ENCODE measurements at places on chromosomes 11 and 22. TPM values are rescaled to one million over a fixed set of nuclear protein-coding genes. Genes with fewer than 3 reads are reported as not detected.
A peak's percentile ranks its signal among the peaks of the same experiment; 100 is the strongest.

- no peak overlapping the region for H3K4me3 ChIP-seq
- no peak for DNase-seq
- no peaks in the 10 kb centered on the region for H3K36me3 ChIP-seq
- no peak overlapping the region for H3K27ac ChIP-seq
- H3K27me3 ChIP-seq, result no peaks in the 10 kb centered on the region
Observed at GRCh38 chr11:114479331-114479730, 40.1 kb downstream of the REXO2 start.

DNA sequence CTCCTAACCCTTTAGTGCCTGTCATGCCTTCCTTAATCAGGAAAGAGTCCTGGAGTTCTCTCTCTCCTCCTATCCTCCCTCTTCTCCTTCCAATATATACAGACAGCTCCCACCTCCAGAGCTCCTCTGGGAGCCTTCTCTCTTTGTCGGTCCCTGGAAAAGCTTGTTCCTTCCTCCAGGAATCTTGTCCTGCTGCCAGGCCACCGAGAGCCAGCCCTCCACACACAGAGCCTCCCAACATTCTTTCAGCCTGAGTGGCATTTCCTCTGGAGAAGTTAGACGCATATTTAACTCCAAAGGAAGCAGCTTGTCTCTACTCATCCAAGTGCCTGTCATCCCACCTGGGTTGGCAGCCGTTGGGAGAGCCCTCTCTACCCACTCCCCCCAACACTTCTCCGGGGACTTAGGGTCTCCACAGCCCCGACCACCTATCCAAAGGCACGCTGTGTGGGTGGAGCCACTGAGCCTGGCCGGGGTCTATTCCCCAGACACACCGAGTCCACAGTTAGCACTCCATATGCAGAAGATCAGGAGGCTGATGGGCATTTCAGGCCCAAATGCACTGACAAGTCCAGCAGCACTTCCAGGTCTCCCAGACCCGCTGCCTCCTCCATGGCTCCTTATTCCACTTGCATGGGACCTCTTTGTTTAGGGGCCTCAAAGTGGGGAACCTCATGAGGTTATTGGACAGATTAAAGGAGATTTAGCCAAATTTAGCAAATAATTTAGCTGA, 31.1 kb downstream of the DKK3 start:
- H3K36me3 ChIP-seq, result peaks cover 83% of the 10 kb centered on the region
- H3K4me3 ChIP-seq, result no peak overlapping the region
- peak overlapping the region; percentile 73 for H3K27ac ChIP-seq
- peaks cover 92% of the 10 kb centered on the region for H3K4me1 ChIP-seq
- peak; percentile 91 for DNase-seq

DNA sequence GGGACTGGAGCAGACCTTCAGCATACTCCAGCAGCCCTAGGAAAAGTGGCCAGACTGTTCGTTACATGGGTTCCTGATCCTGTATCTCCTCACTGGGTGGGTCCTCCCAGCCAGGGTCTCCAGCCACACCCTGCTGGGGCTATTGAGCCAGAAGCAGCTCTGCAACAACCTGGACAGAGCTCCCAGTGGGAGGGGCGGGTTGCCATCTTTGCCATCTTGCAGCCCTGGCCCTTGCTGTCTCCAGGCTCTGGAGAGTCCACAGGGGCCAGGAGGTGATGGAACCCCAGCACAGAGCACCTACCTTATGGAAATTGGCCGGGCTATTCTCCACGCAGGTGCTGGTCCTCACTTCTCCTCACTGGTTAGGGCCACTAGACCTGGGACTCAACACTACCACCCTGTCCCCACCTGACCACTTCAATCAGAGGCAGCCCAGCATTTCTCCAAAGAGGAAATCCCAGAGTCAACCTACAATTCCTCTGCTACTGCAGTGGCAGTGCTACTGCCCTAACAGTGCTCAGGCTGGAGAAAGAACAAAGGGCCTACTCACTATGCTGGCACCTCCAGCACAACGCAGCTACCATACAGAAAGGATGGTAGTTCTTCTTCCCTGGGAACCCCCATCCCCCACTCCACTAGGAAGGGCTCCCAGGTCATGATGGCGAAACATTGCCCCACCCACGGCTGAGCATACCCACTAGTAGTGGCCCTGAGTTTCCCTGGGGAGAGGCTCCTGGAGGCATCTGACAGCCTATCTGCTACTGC, 290.2 kb upstream of the NCAM1 start:
- H3K27ac ChIP-seq, result no peak overlapping the region
- DNase-seq, result no peak
- H3K4me3 ChIP-seq, result no peak overlapping the region
- no peaks in the 10 kb centered on the region for H3K36me3 ChIP-seq
- no peaks in the 10 kb centered on the region for H3K27me3 ChIP-seq

DNA sequence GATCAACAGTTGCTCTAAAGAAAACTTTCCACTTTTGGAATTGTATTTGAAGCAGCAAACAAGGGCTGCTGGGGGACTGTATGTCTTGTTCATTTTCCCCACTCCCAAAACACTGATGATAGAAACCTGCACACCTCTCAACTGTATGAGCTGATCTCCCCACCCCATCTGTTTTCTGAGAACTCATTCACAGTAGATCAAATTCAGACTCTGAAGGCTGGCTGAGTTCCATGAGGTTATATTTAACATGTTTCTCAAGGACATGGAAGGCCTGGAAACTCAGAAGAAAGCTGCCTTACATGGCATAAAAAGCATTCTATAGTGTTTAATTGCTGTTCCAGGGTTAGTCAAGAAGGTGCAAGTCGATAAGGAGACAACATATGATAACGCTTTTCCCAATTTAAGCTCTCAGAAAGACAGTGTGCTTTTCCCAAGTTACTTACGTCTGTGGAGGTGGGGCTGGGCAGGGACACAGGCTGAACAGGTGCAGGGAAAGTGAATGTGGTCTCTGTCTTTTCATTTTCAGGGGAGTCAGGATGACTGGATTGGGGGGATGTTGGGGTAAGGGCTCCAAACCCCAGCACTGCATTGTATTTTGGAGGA, 23.0 kb downstream of the LARGE2 start:
- no peaks in the 10 kb centered on the region for H3K27me3 ChIP-seq
- no peak overlapping the region for H3K27ac ChIP-seq
- H3K36me3 ChIP-seq, result peaks cover 27% of the 10 kb centered on the region
- H3K4me1 ChIP-seq, result no peaks in the 10 kb centered on the region
- no peak overlapping the region for H3K4me3 ChIP-seq

EXPH5 gene
- total RNA-seq, result 0.05 TPM
